ENCODE measurements at places on chromosomes 7 and 10. TPM values are rescaled to one million over a fixed set of nuclear protein-coding genes. Genes with fewer than 3 reads are reported as not detected.

The FAM237B gene
- total RNA-seq: not detected

DNA sequence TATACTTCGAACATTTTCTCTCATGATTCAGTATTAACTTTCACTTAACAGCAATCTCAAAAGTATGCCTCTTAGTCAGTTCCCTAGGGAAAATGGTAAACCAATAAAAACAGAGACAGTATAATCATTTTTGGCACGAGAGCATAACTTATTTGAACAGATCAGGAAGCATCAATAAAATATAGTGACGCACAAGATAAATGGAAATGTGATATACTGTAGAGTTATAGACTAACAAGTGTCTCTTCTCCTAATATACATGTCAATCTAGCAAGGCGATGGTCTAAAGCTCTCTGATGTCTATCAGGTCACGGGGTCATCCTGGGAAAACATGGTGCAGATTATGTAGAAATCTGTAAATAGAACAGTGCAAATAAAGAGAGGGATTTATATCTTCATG is 131.6 kb downstream of the HGF start:
- H3K27me3 ChIP-seq: no peaks in the 10 kb centered on the region
- H3K36me3 ChIP-seq: no peaks in the 10 kb centered on the region
- no peak overlapping the region for H3K4me3 ChIP-seq
- no peak overlapping the region for H3K27ac ChIP-seq
- no peaks in the 10 kb centered on the region for H3K4me1 ChIP-seq
- no peak for DNase-seq

The RAPGEF5 gene
- 7.4 TPM for total RNA-seq

- DNase-seq: no peak
- peaks cover 42% of the 10 kb centered on the region for H3K27me3 ChIP-seq
- no peaks in the 10 kb centered on the region for H3K36me3 ChIP-seq
- H3K4me1 ChIP-seq: peaks cover 16% of the 10 kb centered on the region
Observed at GRCh38 chr7:25861601-25862260, 290.3 kb upstream of the NFE2L3 start.

The WDFY4 gene
- 0.29 TPM for total RNA-seq
